ENCODE measurements at places on chromosomes 1 and 21. TPM values are rescaled to one million over a fixed set of nuclear protein-coding genes. Genes with fewer than 3 reads are reported as not detected.

GRCh38 chr1:26164036-26164860, 4.5 kb downstream of the C1orf232 start:
- no peak for DNase-seq
- H3K4me1 ChIP-seq: peaks cover 35% of the 10 kb centered on the region
- H3K27me3 ChIP-seq: no peaks in the 10 kb centered on the region
- no peak overlapping the region for H3K27ac ChIP-seq
- H3K36me3 ChIP-seq: no peaks in the 10 kb centered on the region

DNA sequence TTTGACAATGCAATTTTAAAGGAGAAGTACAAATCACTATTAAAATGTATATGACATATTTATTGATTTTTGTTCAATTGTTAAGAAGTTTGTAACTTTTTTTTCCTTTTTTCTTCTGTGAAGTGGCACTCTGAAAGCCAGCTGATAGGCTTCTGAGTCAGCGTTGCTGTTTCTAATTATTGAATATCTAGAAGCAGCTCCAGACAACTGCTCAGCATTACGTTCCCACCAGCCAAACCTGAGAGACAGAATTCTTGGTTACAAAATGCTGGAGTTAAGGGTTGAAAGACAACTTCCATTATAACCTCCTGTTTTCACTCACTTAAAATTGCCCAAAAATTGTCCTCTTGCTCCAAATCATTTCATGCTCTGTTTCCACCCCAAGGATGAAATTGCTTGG, 31.4 kb upstream of the LMX1A start:
- no peak overlapping the region for H3K4me3 ChIP-seq
- DNase-seq: no peak
- H3K27me3 ChIP-seq: no peaks in the 10 kb centered on the region
- H3K4me1 ChIP-seq: peaks cover 4% of the 10 kb centered on the region
- no peak overlapping the region for H3K27ac ChIP-seq

DNA sequence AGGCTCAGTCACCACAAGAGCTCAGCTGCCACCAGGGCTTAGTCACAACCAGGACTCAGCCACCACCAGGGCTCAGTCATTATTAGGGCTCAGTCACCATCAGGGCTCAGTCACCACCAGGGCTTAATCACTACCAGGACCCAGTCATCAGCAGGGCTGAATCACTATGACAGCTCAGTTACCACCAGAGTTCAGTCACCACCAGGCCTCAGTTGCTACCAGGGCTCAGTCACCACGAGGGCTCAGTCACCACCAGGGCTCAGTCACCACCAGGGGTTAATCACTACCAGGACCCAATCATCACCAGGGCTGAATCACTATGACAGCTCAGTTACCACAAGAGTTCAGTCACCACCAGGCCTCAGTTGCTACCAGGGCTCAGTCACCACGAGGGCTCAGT, 196.2 kb downstream of the NPHP4 start:
- no peak overlapping the region for H3K27ac ChIP-seq

DNA sequence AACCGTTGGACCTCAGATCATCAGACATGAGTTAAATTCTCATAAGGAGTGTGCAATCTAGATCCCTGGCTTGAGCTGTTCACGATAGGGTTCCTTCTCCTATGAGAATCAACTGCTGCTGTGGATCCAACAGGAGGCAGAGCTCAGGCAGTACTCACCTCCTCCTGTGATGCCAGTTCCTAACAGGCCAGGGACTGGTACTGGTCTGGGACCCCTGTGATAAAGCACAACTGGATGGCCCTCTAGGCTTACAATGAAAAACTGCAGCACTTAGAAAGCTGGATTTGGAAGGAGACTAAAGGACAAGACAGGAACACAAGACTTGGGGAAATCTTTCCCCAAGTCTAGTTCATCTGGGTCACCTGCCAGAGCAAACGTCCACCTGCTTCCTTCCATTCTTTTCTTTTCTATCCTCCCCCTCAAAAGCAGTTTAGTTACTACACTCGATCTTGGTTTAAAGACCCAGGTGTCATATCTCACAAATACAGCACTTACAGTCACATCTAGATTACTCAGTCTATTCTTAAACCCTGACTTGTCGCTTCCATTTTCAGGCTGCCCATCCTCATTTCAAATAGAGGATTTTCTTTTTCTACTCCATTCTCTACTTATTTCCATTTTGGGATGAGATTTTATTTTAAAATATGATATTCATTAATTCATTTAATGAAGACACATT, 59.8 kb downstream of the PTPN14 start:
- H3K4me3 ChIP-seq: no peak overlapping the region
- no peaks in the 10 kb centered on the region for H3K36me3 ChIP-seq
- H3K4me1 ChIP-seq: no peaks in the 10 kb centered on the region
- DNase-seq: no peak
- H3K27me3 ChIP-seq: no peaks in the 10 kb centered on the region
- no peak overlapping the region for H3K27ac ChIP-seq

GRCh38 chr1:85137660-85138059, 63.2 kb downstream of the SYDE2 start:
- H3K36me3 ChIP-seq: no peaks in the 10 kb centered on the region
- DNase-seq: peak; percentile 86
- peaks cover 35% of the 10 kb centered on the region for H3K4me1 ChIP-seq
- no peak overlapping the region for H3K4me3 ChIP-seq
- H3K27me3 ChIP-seq: no peaks in the 10 kb centered on the region

GRCh38 chr1:169486281-169487051, 722 bp upstream of the SLC19A2 start:
- no peak for DNase-seq
- no peaks in the 10 kb centered on the region for H3K36me3 ChIP-seq
- no peaks in the 10 kb centered on the region for H3K27me3 ChIP-seq
- H3K27ac ChIP-seq: peak overlapping the region; percentile 97
- H3K4me3 ChIP-seq: peak overlapping the region; percentile 63

GRCh38 chr1:14511796-14512585, 86.5 kb upstream of the KAZN start:
- no peak overlapping the region for H3K4me3 ChIP-seq
- H3K27ac ChIP-seq: no peak overlapping the region
- H3K36me3 ChIP-seq: no peaks in the 10 kb centered on the region
- DNase-seq: no peak
- H3K4me1 ChIP-seq: no peaks in the 10 kb centered on the region
- H3K27me3 ChIP-seq: no peaks in the 10 kb centered on the region

GRCh38 chr1:238621405-238621804, 730.7 kb upstream of the ZP4 start:
- H3K36me3 ChIP-seq: no peaks in the 10 kb centered on the region
- no peak overlapping the region for H3K27ac ChIP-seq
- H3K4me3 ChIP-seq: no peak overlapping the region
- H3K27me3 ChIP-seq: no peaks in the 10 kb centered on the region

DNA sequence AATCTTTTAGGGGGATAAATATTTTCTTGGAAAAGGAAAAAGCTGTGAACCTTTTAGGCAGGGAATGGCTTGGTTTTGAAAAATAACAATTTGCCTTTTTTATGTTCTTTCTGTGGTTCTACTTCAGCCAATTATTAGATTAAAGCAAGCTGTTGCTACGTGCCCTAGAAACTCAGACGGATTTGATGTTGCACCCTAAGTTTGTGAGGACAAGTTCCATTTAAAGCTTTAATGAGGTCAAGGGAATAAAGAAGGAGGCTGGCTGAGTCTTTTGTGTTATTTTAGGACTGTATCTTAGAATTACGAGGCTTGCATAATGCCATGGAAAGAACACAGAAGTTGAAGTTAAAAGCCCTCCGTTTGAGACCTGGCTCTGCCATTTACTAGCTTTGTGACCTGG, 216.9 kb downstream of the NUF2 start:
- DNase-seq: no peak
- no peaks in the 10 kb centered on the region for H3K36me3 ChIP-seq
- no peaks in the 10 kb centered on the region for H3K4me1 ChIP-seq
- H3K4me3 ChIP-seq: no peak overlapping the region
- no peaks in the 10 kb centered on the region for H3K27me3 ChIP-seq

DNA sequence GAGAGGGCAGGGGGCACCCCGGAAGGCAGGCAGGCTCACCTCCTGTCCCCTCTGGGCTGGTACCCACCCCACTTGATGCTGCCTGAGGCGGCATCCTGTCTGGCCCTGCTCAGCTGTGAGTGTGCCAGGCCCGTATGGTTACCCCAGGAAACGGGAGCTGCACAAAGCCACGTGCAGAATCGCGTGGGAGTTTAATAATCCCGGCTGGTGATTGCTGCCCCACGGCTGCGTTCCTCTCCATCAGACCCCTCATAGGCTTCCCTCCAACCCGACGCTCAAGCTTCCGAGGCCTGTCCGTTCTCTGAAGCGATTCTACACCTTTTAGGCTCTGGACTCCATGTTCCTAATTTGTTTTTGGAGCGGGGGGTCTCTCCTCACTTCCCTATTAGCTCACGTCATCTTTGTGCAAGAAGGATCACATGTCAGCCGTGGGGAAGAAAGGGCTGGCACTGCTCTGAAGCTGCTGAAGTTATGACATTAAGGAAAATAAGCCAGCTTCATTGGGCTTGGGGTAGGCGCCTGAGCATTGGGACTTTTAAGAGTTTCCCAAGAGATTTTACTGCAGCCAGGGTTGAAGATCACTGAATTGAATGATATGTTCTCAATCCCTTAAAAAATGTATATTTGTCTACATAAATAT, 1.1 kb upstream of the B3GALT5 start:
- no peak overlapping the region for H3K4me3 ChIP-seq
- H3K27me3 ChIP-seq: peaks cover 12% of the 10 kb centered on the region
- H3K36me3 ChIP-seq: no peaks in the 10 kb centered on the region
- H3K27ac ChIP-seq: no peak overlapping the region

DNA sequence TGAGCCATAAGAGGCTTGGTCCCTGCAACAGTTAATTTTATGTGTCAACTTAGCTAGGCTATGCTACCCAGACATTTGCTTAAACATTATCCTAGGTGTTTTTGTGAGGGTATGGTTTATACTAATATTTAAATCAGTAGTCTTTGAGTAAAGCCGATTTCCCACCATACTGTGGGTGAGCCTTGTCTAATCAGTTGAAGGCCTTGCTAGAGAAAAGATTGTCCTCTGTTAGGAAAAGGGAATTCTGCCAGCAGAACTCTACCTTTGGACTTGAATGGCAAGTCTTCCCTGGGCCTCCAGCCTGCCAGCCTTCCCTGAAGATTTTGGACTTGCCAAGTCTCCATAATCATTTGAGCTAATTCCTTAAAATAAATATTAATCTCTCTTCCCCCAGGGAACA, 23.9 kb downstream of the RHBDL2 start:
- no peaks in the 10 kb centered on the region for H3K4me1 ChIP-seq
- no peaks in the 10 kb centered on the region for H3K36me3 ChIP-seq
- no peak for DNase-seq
- no peaks in the 10 kb centered on the region for H3K27me3 ChIP-seq
- H3K4me3 ChIP-seq: no peak overlapping the region

DNA sequence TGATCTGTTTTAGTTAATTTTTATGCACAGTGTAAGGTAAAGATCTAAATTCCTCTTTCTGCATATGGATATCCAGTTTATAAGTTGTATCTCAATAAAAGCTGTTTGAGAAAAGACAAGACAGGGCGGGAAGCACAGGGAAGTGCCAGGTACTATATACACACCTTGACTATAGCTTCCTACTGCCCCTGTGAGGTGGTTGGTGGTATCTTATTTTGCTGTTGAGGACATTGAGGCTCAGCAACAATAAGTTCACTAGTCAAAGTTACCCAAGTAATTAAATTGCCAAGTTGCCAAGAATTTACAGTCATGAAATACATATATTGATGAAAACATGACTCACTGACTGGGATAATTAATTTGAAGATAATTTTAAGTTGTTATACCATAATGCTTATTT, 109.1 kb downstream of the CD247 start:
- no peak overlapping the region for H3K4me3 ChIP-seq
- no peak overlapping the region for H3K27ac ChIP-seq
- DNase-seq: no peak
- H3K4me1 ChIP-seq: peaks cover 2% of the 10 kb centered on the region
- H3K27me3 ChIP-seq: no peaks in the 10 kb centered on the region

GRCh38 chr21:16587141-16587581, 857.4 kb downstream of the USP25 start:
- H3K4me1 ChIP-seq: no peaks in the 10 kb centered on the region
- H3K27ac ChIP-seq: peak overlapping the region; percentile 22

- no peaks in the 10 kb centered on the region for H3K27me3 ChIP-seq
- no peaks in the 10 kb centered on the region for H3K36me3 ChIP-seq
- H3K27ac ChIP-seq: no peak overlapping the region
- no peak for DNase-seq
Observed at GRCh38 chr1:162485236-162485635, 12.4 kb upstream of the UHMK1 start.

DNA sequence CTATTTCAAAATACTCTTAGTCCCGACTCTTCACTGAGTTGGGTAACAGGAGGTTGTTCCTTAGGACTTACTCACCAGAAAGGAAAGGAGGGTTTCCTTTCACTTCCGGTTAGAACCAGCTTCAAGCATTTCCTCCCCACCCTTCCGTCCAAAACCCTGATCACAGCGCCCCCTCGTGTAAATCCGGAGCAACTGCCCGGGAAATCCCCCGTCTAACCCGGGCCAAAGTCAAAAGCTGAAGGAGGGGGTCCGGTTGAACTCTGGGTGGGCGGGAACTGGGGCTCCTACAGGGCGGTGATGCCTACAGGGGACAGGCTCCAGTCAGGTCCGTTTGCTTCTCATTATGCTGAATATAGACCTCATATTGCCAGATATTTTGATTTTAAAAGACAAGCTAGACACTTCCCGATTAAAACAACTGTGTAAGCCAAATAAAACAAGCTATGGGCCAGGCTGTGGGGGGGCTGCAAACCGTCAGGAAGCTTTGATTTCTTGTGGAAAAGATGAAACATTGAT, 15.0 kb upstream of the MTARC2 start:
- peak overlapping the region; percentile 87 for H3K27ac ChIP-seq
- peak; percentile 79 for DNase-seq
- H3K4me3 ChIP-seq: no peak overlapping the region
- H3K4me1 ChIP-seq: peaks cover 18% of the 10 kb centered on the region
- H3K27me3 ChIP-seq: no peaks in the 10 kb centered on the region

DNA sequence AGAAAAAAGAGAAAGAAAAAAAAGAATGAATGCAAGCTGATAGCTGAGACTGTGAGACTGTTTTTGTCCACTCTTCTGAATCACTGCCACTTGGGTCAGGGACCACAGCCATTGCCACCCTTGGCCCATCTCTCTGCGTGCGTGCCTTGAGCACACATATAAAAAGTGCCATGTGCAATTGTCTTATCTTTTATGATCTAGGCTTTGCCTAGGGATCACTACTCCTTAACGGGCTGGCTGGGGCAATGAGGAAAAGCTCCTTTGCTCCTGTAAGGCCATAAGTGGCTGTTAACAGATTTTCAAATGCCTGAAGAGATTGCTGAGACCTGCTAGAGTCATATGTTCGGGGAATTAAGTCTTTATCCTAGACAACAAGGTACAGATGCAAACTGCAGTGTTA, 8.2 kb downstream of the SPATA46 start:
- H3K4me1 ChIP-seq: no peaks in the 10 kb centered on the region
- no peak for DNase-seq
- H3K36me3 ChIP-seq: no peaks in the 10 kb centered on the region
- H3K27ac ChIP-seq: no peak overlapping the region
- H3K27me3 ChIP-seq: no peaks in the 10 kb centered on the region

- H3K36me3 ChIP-seq: no peaks in the 10 kb centered on the region
- no peaks in the 10 kb centered on the region for H3K27me3 ChIP-seq
- H3K4me3 ChIP-seq: no peak overlapping the region
- DNase-seq: no peak
- peaks cover 24% of the 10 kb centered on the region for H3K4me1 ChIP-seq
- H3K27ac ChIP-seq: no peak overlapping the region
Observed at GRCh38 chr1:51268634-51269033, 32.6 kb downstream of the RNF11 start.

SERPINC1 gene
- total RNA-seq: not detected

CD1E gene
- total RNA-seq: not detected

ADAR gene
- 179 TPM for total RNA-seq

CACNA1S gene
- total RNA-seq: not detected

SOAT1 gene
- 95.6 TPM for total RNA-seq

CFHR4 gene
- not detected for total RNA-seq

AGMAT gene
- not detected for total RNA-seq

HTR6 gene
- not detected for total RNA-seq
